ENCODE measurements at places on chromosomes 6 and 20. TPM values are rescaled to one million over a fixed set of nuclear protein-coding genes. Genes with fewer than 3 reads are reported as not detected.

The BFSP1 gene
- not detected for polyA plus RNA-seq

The ZNF341 gene
- polyA plus RNA-seq: 5.7 TPM

The CHMP4B gene
- 11.8 TPM for polyA plus RNA-seq

The FAM50B gene
- 14.0 TPM for polyA plus RNA-seq

The RNF182 gene
- not detected for polyA plus RNA-seq

The SLC12A5 gene
- polyA plus RNA-seq: 0.11 TPM
